AG08396 (cell line): ENCODE measurements at places on chromosomes 6 and 20.

GRCh38 chr6:118288355-118289124 lies 259.6 kb upstream of the PLN start:
- DNase-seq = peak; percentile 11

DNA sequence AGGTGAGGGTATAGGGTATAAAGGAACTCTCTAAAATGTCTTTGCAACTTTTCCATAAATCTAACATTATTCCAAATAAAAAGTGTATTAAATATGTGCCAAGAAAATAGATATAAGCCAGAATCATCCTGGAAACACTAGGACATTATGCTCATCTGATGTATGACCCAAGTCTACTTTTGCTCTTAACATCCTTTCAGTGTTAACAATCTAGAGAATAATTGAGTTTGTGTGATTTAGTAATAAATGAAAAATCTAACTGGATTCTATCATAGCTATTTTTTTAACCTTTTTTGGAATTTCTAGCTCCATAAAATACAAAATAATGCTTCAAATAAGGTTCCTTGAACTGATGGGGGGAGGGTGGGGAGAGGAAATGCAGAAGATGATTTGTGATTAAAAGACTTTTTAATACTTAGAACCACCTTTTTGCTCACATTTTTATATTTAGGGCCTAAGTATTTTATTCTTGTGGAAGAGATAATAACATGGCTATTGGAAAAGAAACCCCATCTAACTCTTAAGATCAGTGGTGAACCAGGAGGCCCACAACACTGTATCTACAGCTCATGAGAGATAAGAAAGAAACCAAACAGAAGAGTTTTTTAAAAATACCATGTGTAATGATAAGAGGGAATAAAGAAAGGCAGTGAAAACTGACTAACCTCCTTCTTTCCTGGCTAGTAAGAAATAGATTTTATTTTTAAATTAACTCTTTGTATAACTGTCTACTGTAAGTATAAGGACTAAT lies 68.5 kb downstream of the PDSS2 start:
- no peak for DNase-seq

DNA sequence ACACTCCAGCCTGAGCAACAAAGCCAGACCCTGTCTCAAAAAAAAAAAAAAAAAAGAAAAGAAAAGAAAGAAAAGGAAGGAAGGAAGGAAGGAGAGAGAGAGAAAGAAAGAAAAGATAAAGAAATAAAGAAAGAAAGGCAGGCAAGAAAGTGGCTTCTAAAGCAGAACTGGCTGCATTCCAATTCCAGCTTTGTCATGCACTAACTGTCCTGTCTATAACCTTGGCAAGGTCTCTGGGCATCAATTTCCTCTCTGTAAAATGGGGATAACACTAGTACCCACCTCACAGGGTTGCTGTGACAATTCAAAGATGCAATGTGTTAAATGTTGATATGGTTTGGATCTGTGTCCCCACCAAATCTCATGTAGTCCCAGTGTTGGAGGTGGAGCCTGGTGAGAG lies 28.0 kb downstream of the RING1 start:
- no peak for DNase-seq

DNA sequence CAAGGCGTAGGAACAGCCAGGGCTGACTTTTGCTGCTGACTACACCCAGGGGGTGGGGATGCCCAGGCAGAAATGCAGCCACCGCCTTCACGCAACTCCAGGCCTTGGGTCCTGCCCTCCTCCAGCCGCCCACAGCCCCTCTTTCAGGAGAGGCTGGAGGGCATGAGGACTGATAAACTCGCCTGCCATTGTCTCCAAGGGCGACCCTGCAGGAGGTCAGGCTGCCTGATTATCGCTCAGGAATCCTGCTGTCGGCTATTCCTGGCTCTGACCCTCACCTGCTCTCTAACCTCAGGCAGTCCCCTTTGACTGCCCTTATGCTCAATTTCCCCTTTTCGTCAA lies 62.0 kb upstream of the HDDC2 start:
- no peak for DNase-seq

GRCh38 chr6:2663123-2663522 lies 87.6 kb downstream of the MYLK4 start:
- no peak for DNase-seq

GRCh38 chr6:27617700-27618689 lies 145.1 kb upstream of the ZNF184 start:
- DNase-seq = peak; percentile 30

GRCh38 chr20:40441771-40442170 lies 247.3 kb downstream of the MAFB start:
- no peak for DNase-seq

DNA sequence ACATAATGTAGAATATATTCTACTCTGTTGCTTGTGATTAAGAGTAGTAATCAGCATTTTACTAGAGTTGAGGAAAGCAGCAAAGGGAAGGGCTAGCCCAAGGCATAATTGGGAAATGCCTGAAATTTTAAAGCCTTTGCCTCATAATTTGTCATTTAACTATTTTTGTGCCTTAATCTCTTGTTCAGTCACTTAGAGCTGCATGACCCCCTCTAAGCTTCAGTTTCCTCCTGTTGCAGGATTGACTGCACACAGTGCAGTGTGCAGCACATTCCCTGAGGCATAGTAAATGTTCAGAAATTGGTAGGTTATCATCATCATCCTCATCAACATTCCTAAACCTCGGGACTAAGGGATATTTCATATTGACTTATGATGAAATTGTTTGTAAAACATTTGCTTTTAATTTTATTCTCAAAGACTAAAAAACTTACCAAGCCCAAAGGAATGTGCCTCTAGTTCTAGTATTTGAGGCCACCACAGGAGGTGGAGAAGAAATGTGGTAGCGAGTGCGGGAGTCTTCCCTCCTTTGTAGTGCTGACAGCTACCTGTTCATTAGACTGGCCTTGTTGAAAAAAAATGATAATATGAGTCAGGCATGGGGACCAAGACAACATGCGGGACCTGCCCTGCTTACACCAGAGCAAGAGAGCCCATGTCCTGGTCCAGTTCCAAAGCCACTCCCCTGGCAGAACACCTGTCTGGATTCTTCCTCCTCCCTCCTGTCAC lies 14.8 kb upstream of the TENT5A start:
- peak; percentile 8 for DNase-seq

DNA sequence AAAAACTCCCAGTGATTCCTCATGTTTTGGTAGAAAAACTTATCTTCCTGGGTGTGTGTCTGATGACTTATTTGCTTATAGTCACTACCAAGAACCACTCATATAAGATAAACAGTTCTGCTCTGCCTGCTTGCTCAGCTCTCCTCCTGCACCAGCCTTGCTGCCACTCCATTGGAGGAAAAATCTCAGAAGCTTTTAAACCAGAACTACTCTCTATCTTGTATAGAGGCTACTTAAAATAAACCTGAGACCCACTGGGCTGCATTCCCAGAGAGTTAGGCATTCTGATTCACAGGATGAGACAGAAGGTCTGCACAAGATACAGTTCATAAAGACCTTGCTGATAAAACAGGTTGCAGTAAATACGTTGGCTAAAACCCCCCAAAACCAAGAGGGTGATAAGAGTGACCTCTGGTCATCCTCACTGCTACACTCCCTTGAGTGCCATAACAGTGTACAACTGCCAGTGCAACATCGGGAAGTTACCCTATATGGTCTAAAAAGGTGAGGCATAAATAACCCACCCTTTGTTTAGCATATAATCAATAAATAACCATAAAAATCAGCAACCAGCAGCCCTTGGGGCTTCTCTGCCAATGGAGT lies 728.3 kb downstream of the EPHA7 start:
- DNase-seq = no peak

- DNase-seq = no peak
These were observed 20.9 kb downstream of the EZR start for GRCh38 chr6:158798311-158798710.

- DNase-seq = no peak
These were observed 7.2 kb upstream of the PCIF1 start for GRCh38 chr20:45927071-45927878.

GRCh38 chr6:40077736-40078135 lies 143.5 kb upstream of the MOCS1 start:
- DNase-seq = no peak
